ENCODE measurements at places on chromosomes 7 and 10.

DNA sequence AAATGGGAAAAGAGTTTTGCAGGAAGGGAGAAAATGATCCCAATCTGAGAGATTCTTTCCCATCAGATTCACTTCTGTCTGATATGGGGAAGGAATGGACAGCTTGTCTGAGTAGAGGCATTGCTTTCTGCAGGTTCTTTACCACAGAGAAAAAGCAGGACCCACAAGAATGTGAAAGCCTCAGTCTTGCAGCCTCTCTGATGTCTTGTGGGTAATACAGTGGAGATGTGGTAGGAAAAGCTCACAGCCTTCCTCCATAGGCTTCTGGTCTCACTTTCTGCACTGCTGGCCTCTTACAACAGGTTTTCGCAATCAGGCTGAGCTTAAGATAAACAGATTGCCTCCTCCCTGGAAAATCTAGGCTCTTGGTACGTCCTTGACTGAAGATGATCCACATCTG is 551 bp downstream of the IFIT1 start:
- DNase-seq = peak; percentile 9

- DNase-seq = no peak
These were observed 100.2 kb downstream of the MMRN2 start for GRCh38 chr10:86857128-86857721.

GRCh38 chr10:668786-669485 is 20.5 kb downstream of the DIP2C start:
- no peak for DNase-seq

DNA sequence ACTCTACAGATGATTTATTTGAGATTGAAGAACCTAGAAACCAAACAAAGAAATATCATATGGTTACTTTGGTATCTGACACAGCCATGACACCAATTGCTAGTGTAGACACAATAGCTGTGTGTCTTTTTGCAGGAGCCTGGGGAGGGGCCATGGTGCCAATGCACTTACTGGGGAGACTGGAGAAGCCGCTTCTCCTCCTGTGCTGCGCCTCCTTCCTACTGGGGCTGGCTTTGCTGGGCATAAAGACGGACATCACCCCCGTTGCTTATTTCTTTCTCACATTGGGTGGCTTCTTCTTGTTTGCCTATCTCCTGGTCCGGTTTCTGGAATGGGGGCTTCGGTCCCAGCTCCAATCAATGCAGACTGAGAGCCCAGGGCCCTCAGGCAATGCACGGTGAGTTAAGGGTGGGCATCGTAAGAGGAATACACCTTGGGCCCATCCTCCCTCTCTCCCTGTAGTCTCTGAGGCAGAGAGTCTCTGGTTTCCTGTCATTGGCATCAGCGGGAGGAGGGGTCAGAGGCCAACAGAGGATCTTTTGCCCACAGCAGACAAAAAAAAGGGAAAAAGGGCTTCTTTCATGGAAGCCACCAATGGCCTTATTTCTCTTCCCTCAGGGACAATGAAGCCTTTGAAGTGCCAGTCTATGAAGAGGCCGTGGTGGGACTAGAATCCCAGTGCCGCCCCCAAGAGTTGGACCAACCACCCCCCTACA is 1.2 kb downstream of the TMEM139 start:
- DNase-seq = no peak

DNA sequence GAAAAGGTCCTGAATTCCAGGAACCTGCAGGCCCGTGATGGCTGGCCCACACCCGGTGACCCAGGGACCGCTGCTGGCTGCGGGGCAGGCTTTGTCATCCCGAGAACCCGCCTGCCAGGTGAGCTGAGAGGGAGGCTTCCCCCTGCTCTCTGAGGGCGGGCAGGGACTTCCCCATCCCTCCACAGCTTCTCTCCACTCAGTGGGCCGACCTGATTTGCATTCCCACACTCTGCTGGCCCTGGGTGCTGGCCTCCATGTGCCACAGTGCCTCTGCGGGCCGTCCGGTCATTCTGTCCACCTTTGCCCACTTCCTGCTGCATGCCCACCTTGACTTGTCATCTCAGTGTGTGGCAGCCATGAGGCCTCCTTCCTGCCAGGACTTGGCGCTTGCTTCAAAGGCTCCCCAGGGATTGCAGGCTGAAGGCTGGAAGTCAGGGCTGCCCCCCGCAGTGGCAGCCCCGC is 35.3 kb downstream of the PALD1 start:
- no peak for DNase-seq

- DNase-seq = no peak
These were observed 350.0 kb downstream of the GLRX3 start for GRCh38 chr10:130485958-130486895.

- DNase-seq = no peak
These were observed 62.7 kb downstream of the MTURN start for GRCh38 chr7:30197438-30197837.

DNA sequence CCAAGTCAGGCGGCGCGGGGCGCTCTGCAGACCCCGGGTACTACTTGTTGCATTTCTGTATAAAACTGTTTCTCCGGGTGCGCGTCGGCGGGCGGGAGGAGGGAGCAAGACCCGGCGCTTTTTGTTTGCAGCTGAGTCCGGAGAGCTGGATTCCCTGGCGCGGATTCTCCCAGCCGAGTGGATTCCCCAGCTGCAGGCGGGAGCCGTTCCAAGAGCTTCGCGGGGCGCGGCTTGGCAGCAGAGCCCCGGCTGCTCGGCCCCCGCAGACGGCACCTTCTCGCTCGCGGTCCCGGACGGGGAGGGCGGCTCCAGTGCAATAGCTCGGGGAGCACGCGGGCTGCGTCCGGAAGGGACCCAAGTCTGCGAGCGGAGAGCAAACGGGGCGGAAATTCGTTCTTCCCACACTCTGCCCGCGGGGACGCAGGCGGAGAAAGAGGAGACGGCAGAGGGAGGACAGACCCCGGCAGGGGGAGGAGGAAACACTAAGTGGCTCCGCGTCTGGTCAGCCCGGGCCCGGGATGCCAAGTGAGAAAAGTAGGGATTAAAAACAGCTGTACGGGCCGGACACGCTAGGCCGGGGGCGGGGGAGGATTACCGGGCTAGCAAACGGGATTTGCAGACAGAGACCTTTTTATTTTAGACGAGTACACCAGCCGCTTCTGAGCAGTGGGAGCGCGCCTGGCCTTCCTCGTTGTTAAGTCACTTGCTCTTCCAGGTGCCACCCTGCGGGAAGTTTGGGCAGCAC is at the start of gene TRIL:
Gene TRIL (minus strand): TSS at position 96 of the 745 bp plus-strand sequence. CDS start 284 bp downstream, outside the sequence.
- no peak for DNase-seq

DNA sequence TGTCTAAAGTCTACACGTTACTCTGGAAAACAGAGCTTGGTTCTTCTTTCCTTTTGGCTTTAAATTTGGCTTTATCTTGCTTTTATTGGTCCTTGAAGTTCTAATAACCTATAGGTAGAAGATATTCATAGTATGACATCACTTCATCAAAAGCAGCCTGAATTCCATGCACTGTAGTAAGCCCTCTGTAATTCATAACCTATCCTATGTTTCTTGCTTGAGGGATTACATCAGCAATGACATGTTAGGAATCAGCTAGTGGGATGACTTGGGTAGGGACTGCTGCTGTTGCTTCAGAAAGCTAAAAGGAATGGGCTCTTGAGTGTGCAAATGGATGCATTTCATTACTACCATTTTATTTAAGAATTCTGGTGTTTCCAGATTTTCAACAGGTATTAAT is 184.9 kb downstream of the PTEN start:
- no peak for DNase-seq

GRCh38 chr10:11896549-11897200 is 73.5 kb downstream of the PROSER2 start:
- no peak for DNase-seq

DNA sequence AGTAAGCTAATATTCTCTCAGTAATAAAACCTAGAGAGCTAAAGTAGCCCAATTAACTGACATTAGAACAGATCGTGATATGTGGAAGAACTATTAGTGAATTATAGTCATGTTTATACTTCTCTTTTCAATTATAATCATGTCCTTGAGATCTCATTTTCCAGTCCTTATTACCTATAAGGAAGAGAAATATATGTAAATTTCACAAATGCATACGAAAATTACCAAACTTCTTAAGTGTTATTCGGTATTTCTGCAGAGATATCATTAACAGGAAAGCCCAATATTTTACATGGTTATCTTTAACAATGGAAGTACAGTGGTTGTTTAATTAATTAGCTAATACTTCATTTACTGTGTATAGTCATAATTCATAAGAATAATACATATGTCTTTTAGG is 110.7 kb downstream of the PTEN start:
- DNase-seq = no peak

DNA sequence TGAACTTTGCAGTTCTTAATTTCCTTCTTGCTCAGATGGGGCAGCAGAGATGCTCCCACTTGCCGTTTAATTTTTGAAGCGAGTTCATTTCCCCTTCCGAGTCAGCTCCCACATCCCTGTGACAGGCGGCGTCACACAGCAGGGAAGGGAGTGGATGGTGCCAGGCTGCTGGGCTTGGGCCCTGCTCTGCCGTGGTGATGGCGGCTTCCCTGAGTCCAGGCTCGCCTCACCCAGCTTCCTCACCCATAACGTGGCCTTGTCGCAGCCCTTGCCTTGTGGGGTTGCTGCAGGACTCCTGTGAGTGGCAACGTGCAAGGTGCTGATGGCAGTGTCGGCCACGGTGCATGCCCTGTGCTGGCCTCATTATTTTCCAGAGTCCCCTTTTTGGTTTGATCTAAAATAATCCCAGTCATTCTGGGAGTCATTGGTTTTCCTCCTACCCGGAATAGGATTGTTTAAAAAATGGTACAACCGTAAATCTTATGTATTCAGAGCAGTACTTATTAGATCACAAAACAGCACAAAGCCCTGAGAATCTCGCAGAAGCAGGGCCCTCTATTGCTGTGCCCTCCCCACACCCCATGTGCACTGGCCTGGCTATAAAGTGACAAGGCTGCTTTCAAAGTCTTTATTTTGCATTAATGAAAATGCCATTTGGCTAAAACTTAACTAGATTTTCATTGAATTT is 260.1 kb downstream of the WDR37 start:
- no peak for DNase-seq

GRCh38 chr10:52571018-52571417 is 201.6 kb downstream of the MBL2 start:
- DNase-seq = no peak

- no peak for DNase-seq
These were observed 1.0 kb upstream of the NRP1 start for GRCh38 chr10:33335551-33335800.

GRCh38 chr10:132421847-132422751 is 25.1 kb downstream of the PWWP2B start:
- no peak for DNase-seq
